Lower leg skin (tissue), 4 donors: ENCODE measurements at places on chromosomes 12 and 14. TPM values are rescaled to one million over a fixed set of nuclear protein-coding genes. Genes with fewer than 3 reads are reported as not detected.

DNA sequence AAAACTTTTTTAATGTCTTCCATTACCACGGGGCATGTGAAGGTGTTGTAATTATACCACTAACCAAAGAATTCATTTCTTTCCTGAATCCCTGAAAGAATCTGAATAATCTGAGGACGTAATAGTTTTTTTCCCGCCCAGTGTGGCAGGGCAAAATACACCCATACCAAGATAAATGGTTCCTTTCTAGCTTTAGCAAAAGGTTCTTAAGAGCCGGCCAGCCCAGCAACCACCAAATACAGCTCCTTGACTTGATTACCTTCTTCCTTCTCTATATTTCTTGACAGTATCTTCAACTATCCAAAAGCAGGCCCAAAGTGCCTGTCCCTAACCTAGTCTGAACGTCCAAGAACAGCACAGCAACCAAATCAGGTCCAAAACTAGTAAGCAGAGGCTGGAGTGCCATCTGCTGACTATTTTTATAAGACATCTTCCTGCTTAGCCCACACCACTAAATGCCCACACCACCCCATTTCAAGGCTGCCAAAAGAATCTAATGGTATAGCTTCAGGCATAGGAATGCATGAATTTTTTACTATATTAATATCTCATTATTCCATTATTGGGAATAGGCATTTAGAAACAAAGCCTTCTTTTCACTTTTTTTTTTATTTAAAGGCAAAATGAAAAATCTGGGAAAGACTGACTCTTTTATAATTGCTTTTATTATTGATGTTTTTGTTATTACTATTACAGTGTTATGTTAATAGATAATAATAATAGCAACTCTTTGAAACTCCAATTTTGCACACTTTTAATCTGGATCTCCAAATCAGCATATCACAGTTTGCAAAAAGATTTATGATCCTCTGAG, 524.4 kb downstream of the MED13L start:
- no peak for DNase-seq

DNA sequence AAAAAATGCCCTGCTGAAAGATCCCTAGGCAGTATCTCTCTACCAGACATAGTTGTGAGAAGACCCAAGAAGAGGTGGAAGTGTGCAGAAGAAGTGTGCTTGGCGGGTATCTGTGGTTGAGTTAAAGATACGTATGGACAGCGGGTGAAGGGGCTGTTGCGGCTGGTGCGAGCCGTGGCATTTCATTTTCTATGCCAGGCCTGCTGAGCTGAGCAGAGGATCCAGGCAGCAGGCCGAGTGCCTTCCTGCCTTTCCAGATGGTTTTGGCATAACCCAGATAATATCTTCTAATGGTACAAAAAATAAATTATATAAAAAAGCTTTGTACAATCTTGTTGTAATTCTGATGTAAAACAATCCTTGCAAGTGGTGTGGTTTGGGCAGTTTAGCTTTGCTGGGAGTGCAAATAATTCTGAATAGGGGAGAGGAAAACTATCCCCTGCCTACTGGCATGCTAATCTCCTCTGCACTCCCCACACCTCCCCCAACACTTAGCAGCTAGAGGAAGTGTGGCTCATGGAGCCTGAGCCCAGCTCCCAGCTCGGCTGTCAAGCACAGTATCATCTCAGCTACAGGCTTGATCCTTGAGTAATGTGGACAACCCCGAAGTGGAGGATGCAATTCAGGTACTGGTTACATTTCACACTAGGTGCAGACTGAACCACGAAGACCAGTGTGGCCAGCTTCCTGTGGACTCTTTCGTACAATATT, 168.9 kb downstream of the VRK1 start:
- DNase-seq: no peak

- no peak for DNase-seq
Observed at GRCh38 chr12:113237748-113238147, 16.5 kb downstream of the TPCN1 start.

DNA sequence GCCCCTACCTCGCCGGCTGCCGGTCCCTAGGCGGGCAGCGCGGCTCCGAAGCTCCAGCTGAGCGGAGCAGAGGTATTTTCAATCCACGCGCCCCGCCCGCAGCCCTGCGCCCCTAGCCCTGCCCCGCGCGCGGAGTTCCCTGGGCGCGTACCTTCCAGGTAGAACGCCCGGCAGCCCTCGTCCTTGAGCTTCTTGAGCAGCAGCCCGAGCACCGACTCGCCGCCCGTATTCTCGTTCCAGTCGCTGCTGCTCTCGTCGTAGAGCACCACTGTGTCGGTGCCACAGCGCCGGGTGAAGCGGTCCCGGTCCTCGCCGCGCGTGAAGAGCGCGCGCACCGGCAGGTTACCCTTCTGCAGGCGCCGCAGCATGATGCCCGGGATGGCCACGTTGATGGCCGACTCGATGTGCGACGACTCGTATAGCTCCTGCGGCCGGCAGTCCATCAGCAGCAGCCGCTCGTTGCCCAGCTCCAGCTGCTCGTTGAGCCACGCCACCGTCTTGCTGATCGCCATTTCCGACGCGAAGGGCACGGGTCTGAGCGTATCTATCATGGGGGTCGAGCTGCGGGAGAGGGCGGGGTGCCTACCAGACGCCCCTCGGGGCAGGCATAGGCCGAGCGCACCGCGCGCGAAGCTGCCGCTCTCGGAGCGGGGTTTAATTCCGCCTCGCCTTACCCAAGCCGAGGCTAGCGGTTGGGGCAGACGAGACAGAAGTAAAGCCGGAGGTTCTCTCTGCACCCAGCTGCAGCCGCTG, 636 bp downstream of the DUSP6 start:
- DNase-seq: no peak

MMP17 gene
- total RNA-seq: 5.4 TPM

DNA sequence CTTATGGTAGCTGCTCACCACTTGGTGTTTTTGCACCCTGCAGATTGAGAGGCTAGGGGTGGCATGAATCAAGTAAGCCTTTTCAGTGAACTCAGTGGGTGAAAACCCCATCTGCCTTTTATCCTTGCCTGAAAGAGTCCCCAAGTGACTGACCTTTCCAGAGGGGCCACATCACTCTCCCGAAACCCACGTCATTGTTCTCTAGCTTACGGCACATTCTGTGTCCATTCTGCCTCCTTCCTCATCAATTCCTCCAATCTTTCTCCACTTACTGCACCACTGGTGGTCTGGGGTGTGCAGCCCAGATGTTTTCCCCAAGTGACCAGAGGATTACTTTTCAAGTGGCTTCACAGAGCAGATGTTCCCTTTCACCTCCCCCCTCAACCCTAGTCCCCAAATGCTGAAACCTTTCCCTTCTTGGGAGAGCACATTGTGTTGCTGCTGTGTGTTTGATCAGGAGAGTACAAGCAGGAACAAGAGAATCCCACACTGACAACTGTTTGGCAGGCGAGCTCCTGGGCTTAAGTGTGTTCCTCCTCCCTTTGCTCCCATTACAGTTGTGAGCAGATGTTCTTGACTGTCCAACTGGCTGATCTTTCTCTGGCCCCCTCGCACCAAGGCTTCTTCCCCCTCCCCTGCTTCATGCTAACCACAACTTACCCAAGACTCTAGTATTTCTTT, 138.0 kb upstream of the IGF1 start:
- DNase-seq: no peak
